ENCODE measurements at places on chromosomes 1 and 21.

- DNase-seq, result no peak
These were observed 64.3 kb upstream of the COL6A1 start for GRCh38 chr21:45917241-45917640.

- no peak for DNase-seq
These were observed 23.6 kb upstream of the GPR157 start for GRCh38 chr1:9152535-9152934.

DNA sequence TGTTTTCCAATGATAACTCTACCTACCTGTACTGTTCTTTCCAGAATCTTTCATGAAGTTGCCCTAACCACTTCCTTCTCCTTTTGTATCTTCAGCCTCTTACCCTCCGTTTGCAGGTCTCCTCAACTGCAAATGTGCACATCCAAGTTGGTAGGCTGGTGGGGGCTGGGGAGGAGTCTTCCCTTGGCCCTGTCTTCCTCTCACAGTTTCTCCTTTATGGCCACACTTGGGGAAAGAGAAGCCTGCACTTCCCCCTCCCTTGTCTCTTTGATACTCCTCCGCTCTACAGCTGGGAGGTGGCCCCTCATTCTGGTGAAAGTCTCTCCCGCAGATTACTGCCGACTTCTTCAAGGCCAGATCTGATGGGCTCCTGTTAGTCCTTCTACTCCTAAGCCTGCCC lies 26.9 kb upstream of the GPR88 start:
- no peak for DNase-seq

- no peak for DNase-seq
These were observed 48.0 kb downstream of the DYRK1A start for GRCh38 chr21:37414292-37415253.

DNA sequence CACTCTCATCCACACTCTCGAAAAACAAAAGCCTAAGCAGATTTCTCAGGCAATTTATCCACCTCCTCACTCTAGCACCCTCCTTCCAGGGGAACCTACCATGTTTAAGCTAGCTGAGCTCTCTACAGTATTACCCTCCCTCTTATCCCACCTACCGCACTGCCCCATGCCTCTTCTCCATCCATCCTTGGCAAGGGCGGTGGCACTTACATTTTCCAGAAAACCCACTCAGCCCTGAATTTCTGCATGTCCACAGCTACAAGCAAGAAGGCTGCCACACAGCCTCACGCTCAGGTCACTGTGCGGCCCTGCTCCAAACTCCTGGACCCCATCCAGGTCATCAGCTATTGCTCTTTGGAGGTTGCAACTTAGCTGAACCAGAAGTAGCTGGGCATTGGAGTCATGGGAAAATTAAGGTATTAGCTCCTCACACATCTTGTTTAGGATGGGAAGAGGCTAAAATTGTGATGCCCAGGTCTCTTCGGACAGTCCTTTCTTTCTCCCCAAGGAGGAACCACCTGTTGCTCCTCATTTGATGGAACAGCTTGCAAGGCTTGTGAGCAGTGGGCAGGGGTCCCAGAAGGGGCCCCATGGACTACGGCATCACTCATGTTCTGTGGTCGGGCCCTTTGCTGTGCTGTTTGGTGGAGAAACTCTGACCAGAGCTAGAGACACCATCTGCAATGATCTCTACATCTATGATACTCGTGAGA lies 1.1 kb downstream of the KLHDC9 start:
- no peak for DNase-seq

- DNase-seq, result no peak
These were observed 11.1 kb downstream of the PSMD4 start for GRCh38 chr1:151265446-151266236.

- peak; percentile 7 for DNase-seq
These were observed 97.5 kb upstream of the COG2 start for GRCh38 chr1:230544758-230545157.

GRCh38 chr1:91171898-91172297 lies 150.1 kb upstream of the ZNF644 start:
- DNase-seq, result no peak

DNA sequence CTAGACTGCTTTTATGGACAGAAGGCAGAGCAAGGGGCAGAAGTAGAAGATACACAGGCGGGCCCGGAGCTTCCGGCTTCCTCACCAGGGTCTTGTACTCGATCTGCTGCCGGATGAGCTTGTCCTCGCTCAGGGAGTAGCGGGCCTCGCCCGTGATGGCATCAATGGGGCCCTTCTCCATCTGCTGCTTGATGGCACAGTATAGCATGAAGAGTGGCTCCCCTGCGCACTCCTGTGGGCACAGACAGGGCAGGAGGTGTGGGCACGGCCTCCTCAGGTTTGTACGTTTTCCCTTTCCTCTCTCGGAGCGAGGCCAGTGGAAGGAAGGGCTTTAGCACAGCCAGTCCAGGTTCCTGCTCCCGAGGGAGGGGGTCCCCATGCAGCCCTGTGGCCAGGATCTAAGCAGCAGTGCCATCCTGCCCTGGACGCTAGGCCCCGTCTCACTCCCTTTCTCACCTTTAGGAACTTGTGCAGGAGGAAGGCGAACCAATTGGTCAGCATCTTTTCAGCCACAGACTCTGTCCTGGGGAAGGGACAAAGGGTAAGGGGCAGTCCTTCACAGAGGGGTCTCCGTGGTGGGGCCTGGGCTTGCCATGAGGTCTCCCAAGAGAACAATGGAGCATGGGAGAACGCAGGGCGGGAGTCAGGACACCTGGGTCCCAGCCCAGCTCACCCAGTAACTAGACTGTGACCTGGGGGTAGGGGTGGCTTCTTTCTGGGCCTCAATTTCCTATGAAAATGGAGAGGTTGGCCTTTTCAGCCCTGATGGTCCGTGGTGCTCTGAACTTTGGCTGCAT lies 128.8 kb upstream of the CD34 start:
- DNase-seq, result no peak

DNA sequence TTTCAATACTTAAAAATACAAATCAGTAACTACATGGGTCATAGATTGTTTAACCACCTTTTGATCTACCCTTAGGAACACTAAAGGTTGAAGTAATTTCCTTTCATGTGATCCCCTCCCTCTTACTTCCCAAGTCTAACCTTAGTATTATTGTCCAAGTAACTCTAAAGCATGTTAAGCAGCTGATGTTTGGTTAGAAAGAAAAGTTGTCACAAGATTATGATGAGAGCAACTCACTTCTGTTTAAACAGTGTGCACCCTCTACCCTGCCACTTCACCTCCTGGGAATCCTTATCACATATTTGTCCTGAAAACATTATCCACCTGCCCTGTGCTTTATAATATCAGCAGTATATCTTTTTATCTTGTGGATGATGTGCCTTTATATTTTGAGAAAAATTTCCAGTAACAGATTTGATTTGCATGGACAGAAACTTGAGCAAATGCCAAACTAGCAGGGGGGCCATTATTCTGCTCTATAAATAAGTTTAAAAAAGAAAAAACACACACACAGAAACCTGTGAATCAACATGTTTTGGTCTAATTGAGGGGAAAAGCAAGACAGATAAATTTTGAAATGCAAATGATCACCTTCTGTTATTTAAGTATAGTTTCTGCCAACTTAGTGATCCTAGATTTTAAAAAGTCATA lies 194.3 kb downstream of the RPS6KC1 start:
- peak; percentile 23 for DNase-seq

DNA sequence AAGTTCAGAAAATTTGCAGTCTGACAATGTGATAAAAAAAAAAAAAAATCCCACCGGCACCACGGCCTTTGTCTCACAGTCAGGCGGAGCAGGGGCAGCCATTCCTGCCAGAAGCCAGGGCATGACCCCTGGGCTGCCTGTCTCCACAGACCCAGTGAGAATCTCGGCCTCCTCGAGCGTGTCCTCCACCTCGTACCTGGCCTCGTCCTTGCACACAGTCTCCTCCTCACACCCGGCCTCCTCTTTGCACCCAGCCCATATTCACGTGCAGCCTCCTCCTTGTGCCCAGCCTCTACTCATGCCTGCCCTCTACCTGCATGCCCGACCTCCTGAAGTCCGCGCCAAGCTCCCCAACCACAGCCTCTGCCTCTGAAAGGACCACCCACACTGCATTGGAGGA lies 182.0 kb downstream of the AGBL4 start:
- DNase-seq, result no peak

- DNase-seq, result peak; percentile 87
These were observed at the start of gene APP for GRCh38 chr21:26170471-26171257. Gene APP (minus strand): TSS chr21:26170770. CDS start chr21:26170620, 150 bp downstream.

GRCh38 chr1:108817016-108817415 lies 39.9 kb downstream of the AKNAD1 start:
- peak; percentile 94 for DNase-seq

DNA sequence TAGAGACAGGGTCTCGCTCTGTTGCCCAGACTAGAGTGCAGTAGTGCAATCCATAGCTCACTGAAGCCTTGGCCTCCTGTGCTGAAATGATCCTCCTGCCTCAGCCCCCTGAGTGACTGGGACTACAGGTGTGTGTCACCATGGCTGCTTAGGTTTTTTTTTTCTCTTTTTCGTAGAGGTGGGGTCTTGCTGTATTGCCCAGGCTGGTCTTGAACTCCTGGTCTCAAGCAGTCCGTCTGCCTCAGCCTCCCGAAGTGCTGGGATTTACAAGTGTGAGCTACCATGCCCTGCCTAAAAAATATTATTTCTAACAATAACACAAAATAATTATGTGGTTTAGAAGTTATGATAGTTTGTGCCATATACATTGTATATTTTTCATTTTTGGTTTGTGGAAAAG lies 9.9 kb downstream of the CAMTA1 start:
- DNase-seq, result no peak

DNA sequence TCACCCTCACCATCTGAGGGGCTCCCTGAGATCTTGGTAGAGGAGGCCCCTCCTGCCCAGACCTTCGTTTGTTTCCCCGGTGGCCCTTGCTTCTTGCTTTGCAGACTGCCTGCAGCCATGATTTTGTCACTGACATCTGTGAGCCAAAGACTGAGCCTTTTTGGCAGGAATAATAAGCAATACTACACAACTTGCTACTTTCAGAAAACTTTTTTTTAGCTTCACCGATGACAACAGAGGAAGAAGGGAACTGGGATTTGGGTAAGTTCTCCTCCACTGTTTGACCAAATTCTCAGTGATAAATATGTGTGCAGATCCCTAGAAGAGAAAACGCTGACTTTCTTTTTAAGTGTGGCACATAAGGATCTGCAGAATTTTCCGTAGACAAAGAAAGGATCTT lies 11.7 kb upstream of the CD101 start:
- DNase-seq, result no peak

GRCh38 chr21:44849616-44850130 lies 23.8 kb downstream of the PTTG1IP start:
- peak; percentile 31 for DNase-seq

- DNase-seq, result no peak
These were observed 454.1 kb upstream of the USP24 start for GRCh38 chr1:55669293-55669692.

GRCh38 chr1:109470245-109470644 lies 3.9 kb downstream of the SYPL2 start:
- no peak for DNase-seq

- no peak for DNase-seq
These were observed 3.1 kb downstream of the CTBS start for GRCh38 chr1:84571150-84571535.

DNA sequence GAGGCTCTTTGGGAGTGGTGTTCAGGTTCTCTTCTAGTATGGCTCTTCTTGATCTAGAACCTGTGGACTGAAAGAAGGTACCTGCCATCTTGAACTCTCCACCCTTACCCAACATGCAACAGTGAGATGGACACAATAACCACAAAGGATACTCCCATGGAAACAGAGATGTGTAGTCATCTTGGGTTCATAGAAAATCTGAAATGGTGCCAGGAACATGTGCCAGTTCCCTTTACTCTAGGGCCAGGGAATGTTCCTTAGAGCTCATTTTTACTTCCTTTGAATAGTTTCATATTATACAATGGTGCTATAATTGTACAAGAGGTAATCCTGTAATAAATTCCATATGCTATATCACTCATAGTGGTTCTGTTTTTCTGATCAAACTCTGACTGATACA lies 13.2 kb upstream of the SCYL3 start:
- DNase-seq, result no peak

GRCh38 chr1:150875197-150876118 lies 941 bp downstream of the ARNT start:
- peak; percentile 44 for DNase-seq

- no peak for DNase-seq
These were observed 112.3 kb downstream of the GLIS1 start for GRCh38 chr1:53626616-53627015.

Data from DMS53 (cell line).